ENCODE measurements at places on chromosomes 7 and 10.

- no peak for DNase-seq
Measured at GRCh38 chr7:44534087-44534486, 7.0 kb downstream of the NPC1L1 start.

- no peak for DNase-seq
Measured at GRCh38 chr7:22882106-22882505, 59.5 kb upstream of the TOMM7 start.

- no peak for DNase-seq
Measured at GRCh38 chr10:2990764-2991163, 76.6 kb upstream of the PFKP start.

GRCh38 chr10:5458949-5459747 is 40.2 kb downstream of the CALML5 start:
- DNase-seq: no peak

DNA sequence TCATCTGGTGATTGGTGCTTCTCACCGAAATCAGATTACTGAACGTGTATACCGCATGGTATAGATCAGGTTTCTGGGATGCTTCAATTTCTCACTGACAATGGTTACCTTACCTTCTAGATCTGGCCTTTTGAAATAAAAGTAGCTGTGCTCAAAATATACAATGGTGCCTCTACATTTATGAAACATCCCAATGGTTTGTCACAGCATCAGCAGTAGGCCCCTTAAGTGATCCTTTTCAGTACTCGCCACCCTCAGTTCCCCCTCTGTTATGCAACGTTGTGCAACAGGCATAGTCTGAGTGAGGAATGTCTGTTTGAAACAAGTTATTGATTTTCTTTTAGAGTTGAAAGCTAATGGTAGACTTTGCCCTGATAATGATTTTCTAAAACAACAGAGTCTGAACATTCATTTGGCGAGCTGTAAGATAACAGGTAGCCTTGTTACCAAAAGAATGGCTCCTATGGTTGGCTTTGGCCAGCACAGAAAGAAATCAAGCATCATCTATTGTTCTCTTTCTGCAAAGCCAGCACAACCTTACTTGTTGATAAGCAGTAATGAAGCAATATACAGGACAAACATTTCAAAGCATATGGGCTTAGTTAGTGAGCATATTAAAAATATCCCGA is 693.9 kb downstream of the PARD3 start:
- no peak for DNase-seq

- DNase-seq: no peak
Measured at GRCh38 chr10:72030762-72031543, 57.4 kb downstream of the SPOCK2 start.

DNA sequence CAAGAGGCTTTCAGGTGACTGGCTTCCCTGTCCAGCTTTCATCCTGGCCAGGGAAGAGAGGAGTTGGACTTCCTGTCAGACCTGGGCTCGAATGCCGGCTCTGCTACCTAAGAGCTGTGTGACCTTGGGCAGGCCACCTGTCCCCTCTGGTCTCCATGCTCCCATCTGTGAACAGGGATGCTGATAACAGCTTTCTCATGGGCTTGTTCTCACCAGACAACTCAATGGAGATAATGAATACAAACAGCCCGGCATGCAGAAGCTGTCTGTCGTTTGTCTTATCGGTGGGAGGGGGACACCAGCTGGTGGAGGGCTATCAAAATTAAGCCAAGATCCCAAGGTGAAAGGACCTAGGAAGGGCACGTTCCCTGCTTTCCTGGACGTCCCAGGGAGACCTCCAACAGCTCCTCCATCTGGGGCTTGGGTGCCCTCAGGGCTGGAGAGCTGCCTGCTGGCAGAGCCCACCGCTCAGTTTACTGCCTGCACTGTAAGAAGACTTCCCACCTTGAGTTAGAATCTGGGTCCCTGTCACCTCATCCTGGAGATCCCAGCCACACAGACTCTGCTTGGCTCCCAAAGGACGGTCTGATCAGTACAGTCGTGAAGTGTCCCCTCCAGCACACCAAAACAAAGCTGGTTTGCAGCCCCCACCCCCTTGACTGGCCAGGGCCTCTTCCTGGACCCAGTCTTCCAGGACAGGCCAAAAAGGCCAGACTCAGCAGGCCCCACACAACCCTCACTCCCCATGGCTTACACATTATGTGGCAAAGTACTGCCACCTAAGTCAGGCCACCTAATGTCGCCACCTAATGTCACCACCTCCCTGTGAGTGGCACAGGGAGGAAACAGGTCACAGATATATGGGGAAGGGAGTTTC is 40.9 kb downstream of the PPIF start:
- no peak for DNase-seq

DNA sequence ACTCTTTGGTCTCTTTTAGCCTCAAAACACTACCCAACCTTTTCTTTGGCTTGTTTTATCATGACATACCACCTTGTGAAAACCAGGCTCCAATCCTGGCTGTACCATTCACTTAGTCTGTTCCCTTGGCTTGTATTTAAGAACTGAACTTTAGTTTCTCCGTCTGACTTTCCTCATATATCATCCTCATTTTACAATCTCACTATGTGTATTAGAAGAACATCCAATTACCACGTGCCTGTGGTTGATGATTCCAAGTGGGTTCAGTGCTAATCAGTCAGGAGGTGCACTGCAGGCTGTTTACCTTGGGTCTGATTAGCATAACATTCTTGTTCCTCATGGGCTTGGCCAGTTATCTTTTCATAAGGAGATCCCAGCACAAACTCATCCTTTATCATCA is 144.8 kb upstream of the KLF14 start:
- no peak for DNase-seq

DNA sequence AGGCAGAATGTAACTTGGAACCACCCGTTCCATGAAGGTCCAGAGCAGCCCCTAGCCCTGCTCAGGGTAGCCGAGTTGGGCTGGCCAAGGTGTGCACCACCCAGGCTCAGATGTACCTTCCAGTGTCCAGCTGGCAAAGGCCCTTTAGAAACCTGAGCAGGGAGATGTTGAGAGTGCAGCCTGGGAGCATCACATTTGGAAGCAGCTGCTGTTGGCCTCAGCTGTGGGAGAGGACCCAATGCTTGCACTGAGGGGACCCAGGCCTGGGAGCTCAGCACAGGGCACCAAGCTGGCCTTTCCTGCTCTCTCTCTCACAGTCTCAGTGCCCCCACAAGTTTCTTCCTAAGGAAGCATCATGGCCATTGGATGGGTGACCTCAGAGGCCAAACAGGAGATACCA is 33.5 kb downstream of the ANXA8 start:
- DNase-seq: no peak

DNA sequence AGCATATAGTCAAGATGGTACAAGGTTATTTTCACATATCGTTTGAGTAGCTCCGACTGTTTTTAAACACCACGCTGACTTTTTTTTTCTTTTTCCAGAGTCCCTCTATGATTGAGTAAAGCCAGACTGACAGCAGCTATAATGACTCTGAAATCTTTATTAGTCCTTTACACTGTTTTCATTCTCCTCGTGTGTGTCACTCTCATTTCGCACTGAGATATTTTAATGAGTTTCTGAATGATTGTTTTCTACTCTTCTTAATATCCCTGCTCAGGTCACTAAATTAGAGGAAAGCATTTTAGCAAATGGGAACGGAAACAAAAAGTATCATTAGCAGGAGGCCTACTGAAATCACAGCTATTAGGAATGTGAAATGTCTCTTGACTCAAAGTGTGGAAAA is 162.3 kb upstream of the MTPN start:
- no peak for DNase-seq

- DNase-seq: no peak
Measured at GRCh38 chr7:22268884-22269421, 88.0 kb downstream of the RAPGEF5 start.

DNA sequence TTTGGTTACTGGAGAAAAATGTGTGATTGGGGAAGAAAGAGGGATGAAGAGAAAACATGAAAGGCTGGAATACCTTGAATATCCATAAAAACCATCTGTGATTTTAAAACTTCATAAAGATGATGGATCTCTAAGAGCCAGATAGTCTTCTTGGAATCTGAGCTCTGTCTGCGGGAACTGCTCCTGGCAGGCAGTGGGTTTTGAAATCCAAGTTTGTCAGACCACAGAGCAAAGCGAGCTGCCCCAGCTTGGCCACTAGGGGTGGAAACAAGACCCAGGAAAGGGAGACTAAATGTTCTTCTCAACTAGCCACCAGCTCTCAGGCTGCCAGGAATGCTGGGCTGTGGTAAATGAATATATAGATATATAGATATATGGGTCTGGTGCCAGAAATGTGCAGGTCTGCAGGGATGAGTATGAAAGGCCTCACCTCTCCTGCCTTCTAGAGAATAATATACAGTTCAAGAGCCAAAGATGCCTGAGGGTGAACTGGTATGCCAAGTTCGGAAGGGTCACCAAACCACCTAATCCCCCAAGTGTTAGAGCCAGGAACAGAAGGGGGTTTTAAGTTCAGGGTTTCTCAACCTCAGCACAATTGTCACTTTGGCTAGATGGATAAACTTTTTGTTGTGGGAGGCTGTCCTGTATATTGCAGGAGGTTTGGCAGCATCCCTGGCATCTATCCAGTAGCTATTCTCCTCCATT is 208.8 kb downstream of the KCNMA1 start:
- peak; percentile 35 for DNase-seq

- no peak for DNase-seq
Measured at GRCh38 chr7:29316926-29317325, 122.4 kb downstream of the CHN2 start.

GRCh38 chr10:68096913-68097516 is 12.3 kb upstream of the MYPN start:
- peak; percentile 79 for DNase-seq
